ENCODE measurements at places on chromosomes 5 and 9. TPM values are rescaled to one million over a fixed set of nuclear protein-coding genes. Genes with fewer than 3 reads are reported as not detected.

- H3K4me3 ChIP-seq = no peak overlapping the region
- H3K4me1 ChIP-seq = no peaks in the 10 kb centered on the region
- H3K27ac ChIP-seq = no peak overlapping the region
- no peaks in the 10 kb centered on the region for H3K36me3 ChIP-seq
- no peaks in the 10 kb centered on the region for H3K27me3 ChIP-seq
Observed at GRCh38 chr5:101531026-101531425, 627.9 kb upstream of the ST8SIA4 start.

DNA sequence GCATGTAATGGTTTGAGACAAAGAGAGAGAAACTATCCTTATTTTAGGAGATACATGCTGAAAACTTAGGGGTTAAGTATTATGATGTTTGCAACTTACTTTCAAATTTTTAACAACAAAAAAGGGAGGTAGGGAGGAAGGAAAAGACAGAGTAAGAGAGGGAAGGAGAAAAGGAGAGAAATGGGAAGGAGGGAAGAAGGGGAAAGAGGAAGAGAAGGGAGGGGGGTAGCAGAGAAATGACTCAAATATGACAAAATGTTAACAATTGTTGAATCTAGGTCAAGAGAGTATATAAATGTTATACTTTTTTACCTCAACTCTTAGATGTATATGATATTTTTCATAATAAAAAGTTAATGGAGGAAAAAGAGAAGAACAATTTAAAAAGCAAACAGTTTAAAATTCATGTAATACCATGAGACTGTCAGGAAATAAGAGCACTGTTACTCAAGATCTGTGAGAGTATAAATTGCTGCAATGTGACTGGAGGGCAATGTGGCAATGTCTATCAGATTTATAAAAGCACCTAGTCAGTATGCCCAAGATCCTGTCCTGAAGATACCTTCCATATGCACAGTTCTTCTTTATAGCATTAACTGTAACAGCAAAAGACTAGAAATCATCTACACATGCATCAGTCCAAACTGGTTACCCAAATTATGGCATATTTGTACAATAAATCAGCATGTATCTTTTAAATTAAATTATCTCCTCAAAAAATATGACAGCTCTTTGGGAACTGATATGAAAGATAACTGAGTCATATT lies 16.3 kb downstream of the FBXW11 start:
- DNase-seq = no peak
- no peaks in the 10 kb centered on the region for H3K27me3 ChIP-seq
- H3K36me3 ChIP-seq = peaks cover 40% of the 10 kb centered on the region
- H3K27ac ChIP-seq = no peak overlapping the region

DNA sequence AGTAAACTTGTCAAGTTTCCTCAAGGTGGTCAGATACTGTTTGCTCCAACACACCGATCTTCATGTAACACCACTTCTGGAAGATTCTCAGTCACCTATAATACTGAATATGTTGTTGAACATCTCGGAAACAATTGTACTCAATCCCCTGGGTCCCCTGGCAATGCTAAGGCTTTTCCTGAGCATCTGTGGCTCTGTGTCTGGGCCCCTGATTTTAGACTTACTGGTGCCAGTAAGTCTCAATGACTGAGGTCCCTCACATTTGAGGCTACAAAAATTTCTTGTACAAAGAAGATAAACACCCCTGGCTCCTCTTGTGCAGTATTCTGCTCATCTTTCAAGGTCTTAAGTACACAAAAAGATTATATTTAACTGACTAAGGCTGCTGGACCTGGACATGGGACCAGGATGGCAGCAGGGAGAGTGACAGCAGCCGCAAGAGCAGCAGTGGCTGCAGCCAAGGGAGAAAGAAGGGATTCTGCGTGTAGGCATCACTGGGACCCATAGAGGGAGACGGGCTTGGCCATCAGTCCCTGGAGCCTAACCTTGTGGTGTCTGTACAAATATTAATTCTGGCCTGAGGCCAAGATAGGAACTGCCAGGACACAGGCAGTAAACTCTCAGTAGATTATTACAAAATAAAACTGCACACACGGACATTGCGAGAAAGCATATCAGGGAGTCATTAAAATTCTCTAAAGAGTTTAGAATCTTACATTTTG lies 49.0 kb upstream of the TNPO1 start:
- H3K27ac ChIP-seq = no peak overlapping the region
- H3K4me1 ChIP-seq = no peaks in the 10 kb centered on the region
- no peak overlapping the region for H3K4me3 ChIP-seq

DNA sequence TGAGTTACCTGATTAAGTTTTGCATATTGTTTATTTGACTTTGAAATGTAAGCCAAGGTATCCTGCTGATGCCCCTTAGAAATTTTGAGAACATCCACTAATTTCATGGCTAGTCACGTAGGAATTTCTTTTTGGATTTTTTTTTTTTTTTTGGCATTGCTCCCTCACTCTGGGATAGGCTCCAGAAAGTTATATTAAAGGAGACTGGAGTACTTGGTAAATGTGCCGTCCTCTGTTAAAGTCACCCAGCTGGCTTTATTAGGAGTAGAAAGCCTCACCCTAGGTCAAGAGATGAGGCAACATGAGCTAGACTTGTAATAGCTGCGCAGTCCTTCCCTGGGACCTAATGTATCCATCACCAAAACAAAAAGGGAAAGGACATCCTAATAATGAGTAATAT lies 3.1 kb downstream of the KCTD16 start:
- H3K27me3 ChIP-seq = peaks cover 9% of the 10 kb centered on the region
- no peak for DNase-seq
- no peak overlapping the region for H3K4me3 ChIP-seq
- no peak overlapping the region for H3K27ac ChIP-seq
- peaks cover 10% of the 10 kb centered on the region for H3K36me3 ChIP-seq
- H3K4me1 ChIP-seq = peaks cover 29% of the 10 kb centered on the region

DNA sequence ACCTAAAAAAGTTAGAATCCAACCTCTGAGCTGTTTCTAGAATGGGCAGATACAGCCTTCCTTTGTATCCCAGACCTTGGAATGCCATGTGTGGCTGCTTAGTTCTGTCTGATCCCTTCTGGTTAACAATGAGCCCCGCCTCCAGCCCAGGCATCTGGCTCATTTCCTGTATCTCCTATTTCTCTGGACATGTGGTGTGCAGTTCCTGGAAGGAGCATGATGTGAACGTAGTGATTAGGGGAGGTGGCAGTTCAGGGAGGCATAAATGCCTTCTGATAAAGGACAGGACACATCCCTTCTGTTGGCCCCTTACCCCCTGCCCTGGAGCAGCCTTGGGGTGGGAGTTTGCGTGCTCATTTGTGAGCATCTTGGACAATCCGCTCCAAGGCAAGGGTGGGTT lies 243.0 kb downstream of the ZSWIM6 start:
- H3K36me3 ChIP-seq = no peaks in the 10 kb centered on the region
- no peak overlapping the region for H3K27ac ChIP-seq
- H3K27me3 ChIP-seq = no peaks in the 10 kb centered on the region
- no peak overlapping the region for H3K4me3 ChIP-seq
- no peak for DNase-seq

GRCh38 chr5:147671365-147671764 lies 111.2 kb downstream of the JAKMIP2 start:
- no peaks in the 10 kb centered on the region for H3K36me3 ChIP-seq
- no peak overlapping the region for H3K27ac ChIP-seq
- no peaks in the 10 kb centered on the region for H3K4me1 ChIP-seq
- no peak for DNase-seq
- H3K27me3 ChIP-seq = no peaks in the 10 kb centered on the region

DNA sequence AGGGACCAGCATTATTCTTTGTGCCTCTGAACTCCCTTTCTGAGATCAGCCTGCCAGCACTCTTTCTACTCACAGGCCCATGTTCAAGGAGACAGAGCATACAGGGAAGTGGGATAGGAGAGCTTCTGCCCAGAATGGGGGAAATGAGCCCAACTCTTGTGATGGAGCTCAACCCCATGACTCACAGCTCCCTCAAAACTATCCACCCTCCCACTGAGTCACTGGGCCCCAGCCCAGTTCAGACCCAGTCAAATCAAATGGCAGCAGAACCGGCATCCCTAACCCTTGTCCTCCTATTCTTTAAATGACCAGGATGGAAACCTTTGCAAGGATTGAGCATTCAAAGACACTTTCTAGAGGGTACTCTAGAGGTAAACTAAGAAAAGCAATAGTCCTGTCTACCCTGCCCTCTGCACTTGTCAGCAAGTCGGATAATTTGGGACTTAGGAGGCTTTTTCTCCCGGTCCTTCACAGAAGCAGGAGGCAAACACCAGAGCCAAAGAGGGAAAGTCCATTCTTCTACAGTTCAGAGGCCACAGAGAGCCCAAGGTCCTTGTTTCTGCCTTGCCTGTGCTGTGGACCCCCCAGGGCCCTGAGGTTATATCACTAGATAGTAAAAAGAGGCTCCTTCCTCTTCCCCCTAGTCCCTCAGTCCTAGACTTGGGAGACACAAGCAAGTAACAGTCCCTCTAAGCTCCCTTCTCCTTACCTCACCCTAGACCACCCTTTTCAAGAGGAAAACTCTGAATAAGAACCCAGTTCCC lies 3.2 kb downstream of the ATOSB start:
- peaks cover 14% of the 10 kb centered on the region for H3K36me3 ChIP-seq
- peaks cover 64% of the 10 kb centered on the region for H3K4me1 ChIP-seq
- no peaks in the 10 kb centered on the region for H3K27me3 ChIP-seq
- DNase-seq = no peak
- peak overlapping the region; percentile 73 for H3K4me3 ChIP-seq

DNA sequence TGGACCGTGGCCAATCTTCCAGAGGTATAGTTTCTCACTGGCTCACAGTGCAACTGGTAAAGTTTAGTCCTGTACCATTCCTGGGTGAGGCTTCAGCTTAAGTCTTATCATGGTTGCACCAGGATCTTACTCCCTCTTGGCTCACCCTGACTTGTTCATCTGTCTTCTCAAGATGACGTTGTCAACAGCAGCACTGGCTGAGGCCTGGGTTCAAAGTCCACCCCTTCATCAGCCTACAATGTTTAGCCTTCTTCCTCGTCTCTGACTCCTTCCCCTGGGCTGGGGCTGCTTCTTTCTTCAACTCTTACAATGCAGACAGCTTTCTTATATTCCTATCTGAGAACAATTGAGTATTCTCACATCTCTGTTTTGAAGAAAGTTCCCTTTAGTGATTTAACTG lies 311.1 kb upstream of the CLINT1 start:
- H3K4me1 ChIP-seq = no peaks in the 10 kb centered on the region
- H3K36me3 ChIP-seq = no peaks in the 10 kb centered on the region
- peaks cover 2% of the 10 kb centered on the region for H3K27me3 ChIP-seq
- H3K4me3 ChIP-seq = no peak overlapping the region

DNA sequence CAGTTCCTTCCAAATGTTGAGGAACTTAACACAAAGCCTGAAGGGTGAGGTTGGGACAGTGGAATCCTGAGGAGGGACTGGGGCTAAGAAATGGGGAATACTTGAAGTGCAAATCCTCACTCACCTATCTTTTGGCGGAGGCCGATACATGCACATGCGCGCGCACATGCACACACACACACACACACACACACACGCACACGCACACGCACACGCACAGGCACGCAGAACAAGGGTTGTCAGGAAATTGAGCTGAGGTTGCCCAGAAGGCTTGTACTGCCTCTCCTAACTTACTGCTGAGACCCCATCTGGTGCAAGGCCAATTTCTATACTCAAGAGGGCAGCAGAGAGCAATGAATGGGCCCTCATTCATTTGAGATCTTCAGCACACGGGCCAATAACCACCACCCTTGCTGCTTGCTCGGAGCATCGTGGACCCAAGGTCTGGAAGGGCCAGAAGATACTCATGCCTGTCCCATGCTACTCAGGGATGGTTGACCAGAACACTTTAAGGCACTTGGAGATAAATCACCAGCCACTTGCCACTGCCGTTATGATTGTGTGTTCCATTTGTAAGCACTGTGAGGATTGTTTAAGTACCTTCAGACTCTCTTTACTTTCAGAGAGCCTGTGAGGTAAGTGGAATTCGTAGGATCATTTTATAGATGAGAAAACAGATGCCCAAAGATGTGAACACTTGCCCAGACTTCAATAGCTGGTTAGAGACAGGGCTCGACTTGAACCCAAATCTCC lies 21.5 kb downstream of the BTF3 start:
- no peaks in the 10 kb centered on the region for H3K27me3 ChIP-seq
- peak overlapping the region; percentile 41 for H3K27ac ChIP-seq
- DNase-seq = peak; percentile 75
- no peaks in the 10 kb centered on the region for H3K36me3 ChIP-seq
- H3K4me1 ChIP-seq = peaks cover 8% of the 10 kb centered on the region
- H3K4me3 ChIP-seq = peak overlapping the region; percentile 38

DNA sequence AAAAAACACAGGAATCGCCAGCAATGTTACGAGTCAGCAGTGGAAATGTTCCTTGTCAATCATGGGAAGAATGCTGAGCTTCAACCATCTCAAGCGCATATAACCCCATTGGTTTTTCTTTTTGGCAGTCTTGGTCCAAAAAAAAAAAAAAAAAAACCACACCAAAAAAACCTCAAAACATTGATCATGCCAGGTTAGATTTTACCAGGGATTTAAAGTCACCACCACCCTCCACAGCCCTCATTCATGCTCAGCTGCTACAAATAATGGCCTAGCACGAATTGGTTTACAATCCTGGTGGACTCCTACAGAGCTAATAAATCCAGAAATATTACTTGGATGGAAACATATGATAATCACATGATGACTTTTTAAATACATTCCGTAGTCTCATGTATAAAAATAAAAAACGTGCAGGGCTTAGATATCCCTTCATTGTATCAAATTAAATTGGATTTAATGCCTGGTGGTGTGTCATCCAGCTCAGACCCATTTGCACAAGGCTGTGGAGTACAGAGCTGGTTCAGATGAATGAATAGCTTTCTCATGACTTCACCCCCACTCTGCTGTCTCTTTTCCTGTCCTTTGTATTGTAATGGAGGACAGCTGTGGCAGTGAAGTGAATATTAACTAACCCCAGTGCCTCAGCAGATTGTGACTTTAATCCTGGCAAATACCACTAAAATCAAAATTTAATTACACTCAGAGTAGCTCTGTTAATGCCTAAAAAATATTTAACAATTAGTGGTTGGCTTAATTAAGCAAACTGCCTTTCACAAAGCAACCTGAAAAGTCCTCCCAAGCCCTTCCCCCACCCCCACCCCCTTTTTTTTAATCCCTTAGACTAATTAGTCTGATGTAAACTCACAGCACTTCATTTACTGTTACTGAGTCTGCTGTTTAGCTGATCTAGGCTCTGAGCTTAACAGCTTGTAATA lies 626.5 kb upstream of the ZNF608 start:
- H3K27me3 ChIP-seq = no peaks in the 10 kb centered on the region
- no peaks in the 10 kb centered on the region for H3K4me1 ChIP-seq
- H3K4me3 ChIP-seq = no peak overlapping the region
- DNase-seq = no peak
- no peak overlapping the region for H3K27ac ChIP-seq

DNA sequence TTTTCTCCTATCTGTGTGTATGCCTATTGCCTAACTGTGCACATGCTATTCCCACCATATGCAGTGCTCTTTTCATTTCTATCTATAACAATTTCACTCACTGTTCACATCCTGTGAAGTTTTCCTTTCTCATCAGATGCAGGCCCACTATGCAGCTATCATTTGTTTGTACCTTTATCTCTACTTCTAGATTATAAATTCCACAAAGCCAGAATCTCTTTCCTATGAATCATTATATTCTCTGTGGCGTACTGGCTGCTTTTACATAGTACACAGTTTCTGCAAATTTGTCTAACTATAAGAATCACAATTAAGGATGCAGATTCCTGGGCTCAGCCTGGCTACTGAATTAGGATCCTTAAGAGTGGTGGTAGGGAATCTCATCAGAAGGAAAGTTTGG lies 600.8 kb upstream of the ARRDC3 start:
- no peak for DNase-seq
- no peaks in the 10 kb centered on the region for H3K27me3 ChIP-seq
- no peaks in the 10 kb centered on the region for H3K36me3 ChIP-seq
- H3K4me1 ChIP-seq = no peaks in the 10 kb centered on the region

Gene PCDHAC2
- not detected for total RNA-seq

Gene C9orf152
- total RNA-seq = not detected

Gene HMMR
- 74.7 TPM for total RNA-seq

Gene PCDHAC1
- not detected for total RNA-seq

Gene STING1
- 277 TPM for total RNA-seq

Measured in activated CD4-positive, alpha-beta memory T cell treated with anti-CD3 and anti-CD28 coated beads, Interleukin-2, amount 10 ng/mL, durations not matched to agents 7 days and 5 days (primary cell).